ENCODE measurements at places on chromosomes 1 and 21. TPM values are rescaled to one million over a fixed set of nuclear protein-coding genes. Genes with fewer than 3 reads are reported as not detected.

DNA sequence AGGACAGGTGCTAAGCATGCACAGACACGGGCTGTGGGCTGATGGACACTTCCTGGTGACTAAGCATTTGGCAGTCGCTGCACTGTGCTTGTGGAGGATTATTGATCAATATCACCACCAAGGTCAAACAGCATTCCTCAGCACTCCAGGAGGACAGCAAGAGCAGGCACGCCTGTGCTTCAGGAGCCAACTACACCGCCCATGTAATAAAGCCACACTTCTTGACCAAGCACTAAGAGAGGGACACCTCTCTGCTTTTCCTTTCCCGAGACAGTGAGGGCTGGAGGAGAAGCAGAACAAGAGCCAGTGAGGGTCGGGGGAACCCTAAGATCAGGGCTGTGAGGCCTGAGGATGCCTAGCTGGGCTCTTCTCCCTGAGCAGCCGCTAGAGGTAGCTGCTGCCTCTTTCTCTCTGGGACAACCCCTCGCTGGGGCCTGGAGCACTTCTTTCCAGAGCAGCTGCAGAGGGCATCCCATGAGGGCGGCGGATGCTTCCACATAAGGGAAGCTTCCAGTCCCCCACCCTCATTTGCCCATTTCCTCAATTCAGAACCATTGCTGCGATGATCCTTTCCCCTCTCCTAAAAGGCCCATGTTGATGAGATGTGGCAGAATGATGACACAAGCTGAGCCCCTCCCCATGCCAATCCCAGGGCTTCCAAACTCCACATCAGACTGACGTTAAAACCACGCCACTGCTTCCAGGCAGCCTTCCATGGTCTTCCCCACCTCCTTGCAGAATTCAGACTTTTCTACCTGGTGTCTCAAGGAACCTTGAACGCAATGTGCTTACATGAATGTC, 19.1 kb downstream of the RAB7B start:
- DNase-seq = peak; percentile 80

DNA sequence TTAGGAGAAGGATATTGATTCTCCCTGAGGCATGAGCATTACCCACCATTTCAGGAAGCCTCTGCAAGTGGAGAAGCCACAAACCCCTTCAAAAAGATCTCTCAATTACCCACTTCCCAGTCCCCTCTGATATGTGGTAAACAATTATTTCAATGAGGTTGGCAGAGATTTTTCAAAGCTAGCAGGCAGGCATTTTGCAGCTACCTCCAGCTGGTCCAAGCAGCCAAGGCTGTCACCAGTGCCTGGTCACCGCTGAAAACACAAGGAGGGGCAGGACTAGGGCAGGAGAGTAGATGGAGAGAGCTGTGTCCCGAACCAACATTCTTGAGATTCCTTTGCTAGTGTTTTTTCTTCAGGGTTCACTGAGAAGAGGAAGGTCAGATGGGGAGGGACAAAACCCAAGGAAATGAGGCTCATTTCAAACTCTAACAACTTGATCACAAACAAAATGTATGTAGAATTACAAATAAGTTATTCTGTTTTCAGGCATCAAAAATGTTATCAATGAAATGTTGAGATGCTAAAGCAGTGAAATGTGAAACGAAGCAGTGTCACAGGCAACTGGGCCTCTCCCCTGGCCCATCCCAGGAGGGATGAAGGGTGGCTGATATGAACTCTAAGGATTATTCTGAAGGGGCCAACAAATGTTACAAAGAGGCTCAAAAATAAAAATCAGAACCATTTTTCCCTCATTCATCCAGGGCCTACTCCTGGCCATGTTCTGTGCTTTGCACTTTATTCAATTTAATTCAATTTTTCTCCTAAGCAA, 22.3 kb downstream of the APP start:
- DNase-seq = no peak

DNA sequence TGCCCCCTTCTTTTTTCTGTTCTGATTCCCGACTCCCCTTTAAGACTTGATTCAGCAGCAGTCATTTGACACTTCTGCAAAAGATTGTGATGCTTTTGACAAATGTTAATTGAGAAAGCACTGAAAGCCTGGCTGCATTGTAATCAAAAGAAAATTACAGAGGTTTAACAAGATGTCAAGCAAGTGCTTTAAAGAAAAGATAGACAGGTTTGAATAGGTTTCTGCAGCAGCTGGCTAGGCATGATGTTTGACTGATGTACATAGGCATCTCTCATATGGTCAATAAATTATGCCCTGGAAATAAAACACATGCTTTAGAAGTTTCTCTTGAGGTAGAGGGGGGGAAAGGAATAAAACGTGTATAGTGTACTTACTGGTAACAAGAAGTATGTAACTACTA, 147.8 kb downstream of the ADGRL2 start:
- no peak for DNase-seq

- no peak for DNase-seq
Observed at GRCh38 chr1:110087812-110088738, 17.6 kb upstream of the ALX3 start.

- DNase-seq = no peak
Observed at GRCh38 chr1:88029142-88029541, 654.9 kb upstream of the PKN2 start.

GRCh38 chr1:76340056-76340455, 265.5 kb downstream of the ST6GALNAC3 start:
- DNase-seq = no peak

DNA sequence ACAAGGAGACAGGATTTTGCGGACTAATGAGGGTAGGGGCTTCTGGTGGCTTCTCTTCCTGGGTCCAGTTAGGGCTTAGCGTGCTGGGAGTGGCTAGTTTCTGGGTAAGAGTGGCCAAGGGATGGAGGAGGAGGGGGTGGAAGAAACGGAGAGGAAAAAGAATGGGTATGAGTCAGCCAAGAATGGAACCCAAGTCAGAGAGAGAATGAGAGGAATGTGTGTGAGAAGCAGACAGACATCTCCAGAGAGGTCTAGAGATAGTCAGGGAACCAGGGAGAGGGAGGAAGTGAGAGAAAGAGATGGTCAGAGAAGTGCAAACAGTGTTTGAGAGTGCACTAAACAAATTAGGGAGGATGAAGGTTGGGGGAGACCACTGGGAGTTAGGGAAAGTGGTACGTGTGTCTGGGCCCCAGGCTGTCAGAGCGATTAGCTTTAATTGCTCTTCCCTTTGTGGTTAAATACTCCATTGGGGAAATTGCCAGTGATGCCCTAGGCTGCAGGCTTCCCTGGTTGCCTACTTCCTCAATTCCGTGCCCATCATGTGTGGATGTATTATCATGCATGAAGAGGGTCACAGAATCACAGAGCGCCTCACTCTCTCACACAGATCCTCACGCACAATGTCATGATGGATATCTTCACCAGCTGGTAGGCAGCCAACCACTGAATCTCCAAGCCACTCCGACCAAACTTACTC, 1.4 kb downstream of the PEA15 start:
- peak; percentile 38 for DNase-seq

- no peak for DNase-seq
Observed at GRCh38 chr1:117644696-117645311, 39.0 kb downstream of the TENT5C start.

- DNase-seq = no peak
Observed at GRCh38 chr1:3352299-3352951, 102.0 kb upstream of the ARHGEF16 start.

DNA sequence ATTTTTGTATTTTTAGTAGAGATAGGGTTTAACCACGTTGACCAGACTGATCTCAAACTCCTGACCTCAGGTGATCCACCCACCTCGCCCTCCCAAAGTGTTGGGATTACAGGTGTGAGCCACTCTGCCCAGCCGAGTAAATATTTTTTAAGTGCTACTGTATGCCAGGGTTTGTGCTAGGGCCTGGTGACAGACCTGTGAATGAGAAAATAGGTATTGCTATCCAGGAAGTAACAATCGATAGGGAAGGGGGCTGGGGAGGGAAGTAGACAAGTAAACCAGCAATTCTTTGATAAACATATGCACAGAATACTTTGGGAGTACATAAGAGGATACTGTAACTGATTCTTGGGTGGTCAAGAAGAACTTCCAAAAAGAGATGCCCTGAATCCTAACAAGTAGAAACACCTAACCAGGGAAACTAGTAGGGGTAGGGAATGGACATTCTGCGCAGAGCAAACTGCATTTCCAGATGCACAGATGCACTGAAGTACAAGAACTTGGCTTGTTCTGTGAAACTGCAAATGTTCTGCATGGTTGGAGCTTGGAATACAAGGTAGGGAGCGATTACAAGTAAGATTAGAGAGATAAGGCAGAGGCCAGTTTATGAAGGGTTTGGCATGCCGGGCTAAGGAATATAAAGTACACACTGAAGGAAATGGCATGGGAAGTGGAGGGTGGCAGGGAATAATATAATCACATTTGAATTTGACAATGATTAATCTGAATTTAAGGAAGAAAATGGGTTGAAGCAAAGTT, 19.0 kb upstream of the DOCK7 start:
- no peak for DNase-seq

- DNase-seq = no peak
Observed at GRCh38 chr1:91546876-91547275, 46.2 kb downstream of the CDC7 start.

GRCh38 chr1:103162360-103162759, 54.0 kb upstream of the COL11A1 start:
- DNase-seq = no peak

GRCh38 chr1:220908757-220909156, 29.5 kb downstream of the HLX start:
- DNase-seq = no peak

DNA sequence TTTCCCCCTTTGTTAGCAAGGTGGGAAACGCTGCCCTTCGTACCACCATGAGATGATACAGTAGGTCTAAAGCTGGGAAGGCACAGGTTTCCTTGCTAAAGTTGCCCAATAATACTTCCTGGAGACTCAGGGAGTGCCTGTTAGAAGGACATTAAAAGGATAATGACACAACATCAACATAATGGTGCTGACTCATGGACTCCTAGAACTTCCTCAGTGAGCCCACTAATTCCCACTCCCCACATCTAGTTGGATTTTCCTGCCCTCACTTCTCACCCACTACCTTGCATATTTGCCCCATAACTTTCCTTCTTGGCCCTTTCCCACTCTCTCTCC, 17.5 kb downstream of the CFAP45 start:
- no peak for DNase-seq

- DNase-seq = no peak
Observed at GRCh38 chr1:108527135-108527534, 32.8 kb upstream of the EEIG2 start.

GRCh38 chr1:94951509-94952208, 24.7 kb upstream of the CNN3 start:
- DNase-seq = peak; percentile 25

DNA sequence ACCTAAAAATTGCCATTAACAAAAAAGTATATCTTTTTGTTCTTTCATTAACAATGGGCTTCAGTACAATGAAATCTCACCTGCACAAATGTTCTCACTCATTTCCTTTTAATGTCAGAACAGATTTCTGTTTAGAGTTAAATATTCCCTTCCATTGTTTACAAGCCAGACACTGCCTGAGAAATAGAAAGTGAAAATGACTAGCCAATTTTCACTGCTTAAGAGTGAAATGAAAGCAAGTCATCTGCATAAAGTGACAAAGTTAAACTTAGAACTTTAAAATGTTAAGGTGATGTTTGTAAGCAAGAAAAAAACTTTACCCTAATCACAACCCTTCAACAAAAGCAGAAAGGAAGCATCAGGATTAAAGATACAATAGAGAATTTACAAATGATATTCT, 27.5 kb downstream of the COA6 start:
- no peak for DNase-seq

GRCh38 chr1:175530183-175530582, 213.2 kb downstream of the TNR start:
- DNase-seq = no peak

DNA sequence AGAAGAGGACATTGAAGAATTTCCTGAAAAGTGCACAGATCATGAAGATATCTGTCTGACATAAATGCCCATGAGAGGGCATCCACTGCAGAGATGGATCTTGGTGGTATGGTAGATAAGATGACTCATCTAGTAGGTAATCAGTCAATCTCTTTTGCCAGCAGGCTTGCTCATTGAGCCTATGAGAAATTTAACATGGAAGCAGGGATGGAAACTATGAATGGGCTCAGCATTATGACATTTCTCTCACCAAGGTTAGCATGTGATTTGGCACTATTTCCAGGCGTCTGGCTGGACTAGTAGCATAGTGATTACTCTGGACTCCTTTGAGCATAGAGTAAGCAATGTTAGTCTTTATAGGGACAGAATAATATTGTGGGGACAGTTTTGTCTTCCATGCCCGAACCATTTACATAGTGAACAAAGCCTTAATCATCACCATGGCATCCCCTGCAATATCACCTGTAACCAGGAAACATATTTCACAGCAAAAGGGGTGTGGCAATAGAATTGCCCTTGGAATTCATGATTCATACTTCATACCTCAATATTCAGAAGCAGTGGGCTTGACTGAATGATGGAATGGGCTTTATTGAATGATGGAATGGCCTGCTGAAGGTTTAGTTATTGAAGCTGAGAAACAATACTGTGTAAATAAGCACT, 7.3 kb downstream of the OR2C3 start:
- no peak for DNase-seq

DNA sequence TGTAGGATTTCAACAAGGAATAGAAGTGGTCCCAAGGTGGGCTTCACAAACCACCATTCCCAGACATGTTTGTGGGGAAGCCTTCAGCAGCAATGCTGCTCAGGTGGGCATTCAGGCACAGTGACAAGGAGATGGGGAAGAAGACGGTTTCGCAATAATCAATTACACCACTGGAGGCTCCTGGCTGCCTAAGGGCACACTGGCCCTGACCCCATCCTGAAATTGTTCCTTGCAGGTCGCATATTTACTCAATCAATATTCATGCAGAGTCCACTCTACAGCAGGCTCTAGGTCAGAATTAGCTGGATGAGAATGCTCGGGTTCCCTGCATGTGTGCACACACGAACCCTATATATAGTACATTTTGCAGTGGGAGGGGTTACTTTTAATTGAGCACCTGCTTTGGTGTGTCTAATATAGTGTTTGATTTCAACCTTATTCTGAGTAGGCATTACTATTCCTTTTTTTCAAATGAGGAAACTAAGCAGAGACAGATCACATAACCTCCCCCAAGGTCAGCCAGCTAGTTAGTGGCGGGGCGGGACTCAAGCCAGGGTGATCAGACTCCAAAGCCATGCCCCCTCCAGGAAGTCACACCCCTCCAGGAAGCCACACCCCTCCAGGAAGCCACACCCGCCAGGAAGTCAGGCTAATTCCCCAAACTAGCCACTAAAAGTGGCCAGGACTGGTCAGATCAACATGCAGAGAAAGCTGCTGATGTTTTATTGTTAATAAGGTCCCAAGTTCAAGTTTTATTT, 106.5 kb downstream of the HLCS start:
- peak; percentile 28 for DNase-seq

The RGSL1 gene
- not detected for total RNA-seq

The TCEA3 gene
- 8.5 TPM for total RNA-seq

The CFAP74 gene
- total RNA-seq = 0.98 TPM

The GJA9 gene
- total RNA-seq = not detected

The PIK3R3 gene
- 46.8 TPM for total RNA-seq

The TMEM50B gene
- total RNA-seq = 92.8 TPM

The LRRN2 gene
- total RNA-seq = 2.0 TPM

The LRRIQ3 gene
- total RNA-seq = 0.33 TPM

The RAB13 gene
- total RNA-seq = 68.3 TPM

The SLC2A5 gene
- total RNA-seq = 2.7 TPM

The SWT1 gene
- 10.9 TPM for total RNA-seq

The CBR1 gene
- total RNA-seq = 85.5 TPM

The MRPL39 gene
- total RNA-seq = 28.2 TPM

The KCNJ15 gene
- 0.98 TPM for total RNA-seq
